Omental fat pad (tissue), 4 donors: ENCODE measurements at places on chromosomes 2 and 18.

GRCh38 chr18:30743033-30743432 lies 299.5 kb downstream of the DSC3 start:
- no peak for DNase-seq

GRCh38 chr2:162317058-162317742 lies 1.3 kb downstream of the IFIH1 start:
- DNase-seq = no peak

- no peak for DNase-seq
Observed at GRCh38 chr18:63539904-63540510, 2.2 kb upstream of the SERPINB12 start.

DNA sequence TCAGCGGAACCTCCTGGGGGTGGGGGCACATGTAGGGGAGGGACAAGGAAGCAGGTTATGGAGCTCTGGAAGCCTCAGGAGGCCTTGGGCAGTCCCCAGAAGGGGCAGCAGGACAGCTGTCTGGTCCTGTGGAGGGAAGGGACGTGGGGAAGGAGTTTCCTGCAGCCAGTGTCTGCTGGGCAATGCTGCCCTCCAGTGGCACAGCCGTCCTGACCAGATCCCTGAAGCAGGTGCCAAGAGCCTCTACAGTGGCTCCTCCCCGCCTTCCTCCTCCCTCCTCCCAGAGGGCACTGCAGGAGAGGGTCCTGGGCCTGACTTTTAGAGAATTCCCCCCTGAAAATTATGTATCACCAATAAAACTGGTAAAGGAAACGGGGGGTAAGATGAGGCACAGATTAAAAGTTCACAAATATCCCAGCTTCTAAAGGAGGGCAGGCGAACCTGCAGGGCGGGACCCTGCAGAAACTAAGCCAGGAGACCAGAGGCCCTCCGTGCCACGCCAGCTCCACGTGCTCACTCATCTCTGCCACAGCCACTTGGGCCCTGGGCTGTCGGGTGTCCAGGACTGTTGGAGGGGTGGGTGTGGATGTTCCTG lies 258.5 kb downstream of the TWIST2 start:
- no peak for DNase-seq

DNA sequence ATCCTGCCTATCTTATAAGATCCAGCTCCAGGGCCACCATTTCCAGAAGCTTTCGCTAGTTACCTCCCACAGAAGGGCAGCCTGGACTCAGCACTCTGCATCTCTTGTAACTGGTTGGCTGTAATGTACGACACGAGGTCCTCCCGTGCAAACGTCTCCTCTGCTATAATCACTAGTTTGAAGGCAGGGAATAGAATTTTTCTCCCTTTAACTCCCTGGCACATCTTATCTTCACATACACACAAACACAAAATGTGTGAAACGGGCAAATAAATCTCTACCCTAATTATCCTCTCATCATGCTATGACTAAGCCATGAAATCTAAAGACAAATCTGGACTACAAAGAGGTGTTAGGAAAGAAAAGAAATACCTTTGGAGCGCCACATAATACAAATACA lies 36.8 kb downstream of the RNU4ATAC start:
- no peak for DNase-seq
